ENCODE measurements at places on chromosomes 7 and 10.

GRCh38 chr10:67608001-67608400 lies 88.0 kb downstream of the CTNNA3 start:
- no peak for DNase-seq

DNA sequence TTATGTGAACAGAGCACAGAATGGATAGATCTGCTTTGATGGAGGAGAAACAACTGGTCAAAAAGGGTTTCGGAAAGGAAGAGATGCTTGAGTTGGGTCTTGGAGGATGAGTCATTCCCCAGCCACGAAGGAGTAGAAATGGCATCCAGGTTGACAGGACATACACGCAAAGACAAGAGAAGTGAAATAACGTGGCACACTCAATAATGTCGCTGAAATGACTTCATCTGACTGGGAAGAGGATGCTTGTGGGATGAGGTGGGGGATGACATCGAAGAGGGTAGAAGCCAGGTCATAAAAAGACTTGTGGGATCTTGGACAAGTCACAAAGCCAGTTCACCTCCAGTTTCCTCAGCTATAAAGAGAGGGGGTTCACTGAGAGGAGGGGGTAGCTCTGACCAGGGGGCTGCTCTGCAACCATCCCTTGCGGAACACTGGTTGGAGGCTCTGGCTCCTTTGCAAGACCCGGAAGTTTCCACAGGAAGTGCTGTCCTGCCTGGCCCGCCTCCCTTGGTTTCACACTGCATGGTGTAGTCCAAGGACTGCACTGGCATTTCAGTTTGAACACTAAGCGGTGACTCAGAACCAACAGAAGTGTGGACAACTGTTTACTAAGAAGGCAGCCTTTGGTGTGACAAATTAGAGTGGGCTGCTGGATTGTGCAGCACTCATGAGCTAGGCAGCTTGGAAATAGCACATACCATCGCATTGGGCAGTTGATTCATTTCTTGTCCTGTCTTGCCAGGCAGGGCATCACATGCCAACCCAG lies 189.9 kb upstream of the ADO start:
- DNase-seq: no peak

DNA sequence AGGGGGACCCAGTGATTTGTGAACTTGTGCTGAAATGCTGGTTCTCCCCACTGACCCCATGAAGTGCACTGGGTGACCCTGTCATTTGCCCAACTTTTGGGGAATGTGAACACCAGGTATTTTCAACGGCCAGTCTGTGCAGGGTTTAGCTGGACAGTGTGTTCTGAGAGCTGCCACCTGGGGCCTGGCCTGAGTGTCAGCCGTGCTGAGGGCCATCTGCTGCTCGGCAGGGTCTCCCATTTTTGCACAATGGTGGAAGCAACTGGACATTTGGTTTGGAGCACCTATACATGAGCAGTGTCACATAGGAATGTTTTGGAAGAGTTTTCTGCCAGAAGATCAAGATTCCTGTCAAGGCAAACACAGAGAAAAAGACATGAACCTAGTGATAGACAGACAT lies 5.2 kb downstream of the CHN2 start:
- no peak for DNase-seq

DNA sequence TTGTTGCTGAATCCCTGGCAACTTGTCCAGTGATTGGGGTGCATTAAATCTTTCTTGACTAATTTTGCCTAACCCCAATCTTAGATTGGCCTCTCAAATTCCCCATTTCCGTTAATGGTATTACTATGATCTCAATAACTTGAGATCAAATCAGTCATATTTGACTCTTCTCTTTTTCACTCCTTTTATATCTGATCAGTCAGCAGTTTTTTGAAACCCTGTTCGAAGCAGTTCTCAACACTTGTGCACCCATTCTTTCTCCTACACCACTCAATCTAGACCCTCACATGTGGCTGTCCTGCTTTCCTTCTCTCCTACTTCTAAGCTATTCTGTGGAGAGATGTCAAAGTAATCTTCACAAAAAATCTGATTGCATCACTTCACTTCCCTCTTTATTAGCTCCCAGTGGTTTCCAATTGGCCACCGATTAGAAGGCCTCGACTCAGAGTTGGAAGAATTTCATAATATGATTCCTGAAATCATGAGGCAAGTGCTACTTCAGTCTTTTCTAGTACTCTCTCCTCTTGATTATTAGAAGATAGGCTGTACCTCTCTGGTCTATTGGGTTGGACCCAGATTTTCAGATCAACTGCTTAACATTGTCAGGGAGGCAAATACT lies 128.9 kb downstream of the ZNF365 start:
- DNase-seq: no peak

Data from tibial nerve (tissue), 4 donors.